ENCODE measurements at places on chromosomes 6 and 20.

DNA sequence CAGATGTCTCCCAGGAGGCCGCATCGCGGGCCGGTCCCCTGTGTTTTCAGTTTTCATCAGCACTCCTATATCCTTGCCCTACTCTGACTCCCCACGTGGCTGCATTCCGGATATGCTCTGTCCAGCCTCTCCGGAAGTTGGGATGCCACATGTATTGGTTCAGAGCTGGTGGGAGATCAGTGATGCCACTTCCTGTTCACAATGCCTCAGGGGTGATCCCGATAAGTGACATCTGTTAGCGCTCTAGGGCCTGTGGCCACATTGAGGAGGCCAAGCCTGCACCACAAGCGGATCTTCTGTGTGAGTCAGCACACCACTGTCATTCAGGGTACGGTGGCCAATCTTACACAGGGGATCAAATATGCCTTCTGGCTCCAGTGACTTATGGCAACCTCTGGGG lies 57.8 kb downstream of the PPP1R3G start:
- DNase-seq = peak; percentile 40

DNA sequence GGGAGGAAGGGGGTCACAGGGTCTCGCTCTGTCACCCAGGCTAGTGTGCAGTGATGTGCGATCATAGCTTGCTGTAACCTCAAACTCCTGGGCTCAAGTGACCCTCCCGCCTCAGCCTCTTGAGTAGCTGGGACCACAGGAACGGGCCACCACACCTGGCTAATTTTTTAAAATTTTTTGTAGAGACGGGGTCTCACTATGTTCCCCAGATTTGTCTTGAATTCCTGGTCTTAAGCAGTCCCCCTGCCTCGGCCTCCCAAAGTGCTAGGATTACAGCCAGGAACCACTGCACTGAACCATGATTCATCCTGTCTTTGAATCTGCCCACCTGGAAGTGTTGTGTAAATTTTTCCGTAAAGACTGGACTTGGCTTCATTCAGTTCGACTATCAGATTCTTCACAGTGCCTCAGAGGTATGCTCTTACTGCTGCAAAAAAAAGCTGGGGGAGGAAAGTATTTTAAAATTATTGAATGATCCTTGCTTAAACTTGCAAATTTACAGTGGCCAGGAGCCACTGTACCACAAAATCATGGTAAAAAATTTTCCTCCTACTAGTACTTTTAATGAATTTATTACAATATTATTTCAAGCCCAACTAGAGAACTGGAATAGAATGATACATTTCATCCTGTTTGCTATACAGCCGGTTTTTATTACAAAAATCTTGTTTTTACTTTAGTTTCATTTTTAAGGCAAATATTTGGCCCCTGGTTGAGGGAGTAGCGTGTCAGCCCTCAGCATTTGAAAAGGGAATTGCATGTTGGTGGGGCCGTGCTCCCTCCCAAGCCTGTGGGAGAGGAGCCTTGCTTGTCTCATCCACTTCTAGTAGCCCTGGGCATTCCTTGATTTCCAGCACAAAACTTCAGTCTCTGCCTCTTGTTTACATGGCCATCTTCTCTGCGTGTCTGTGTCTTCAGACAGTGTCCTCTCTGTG lies 202.5 kb upstream of the SGK1 start:
- DNase-seq = no peak

DNA sequence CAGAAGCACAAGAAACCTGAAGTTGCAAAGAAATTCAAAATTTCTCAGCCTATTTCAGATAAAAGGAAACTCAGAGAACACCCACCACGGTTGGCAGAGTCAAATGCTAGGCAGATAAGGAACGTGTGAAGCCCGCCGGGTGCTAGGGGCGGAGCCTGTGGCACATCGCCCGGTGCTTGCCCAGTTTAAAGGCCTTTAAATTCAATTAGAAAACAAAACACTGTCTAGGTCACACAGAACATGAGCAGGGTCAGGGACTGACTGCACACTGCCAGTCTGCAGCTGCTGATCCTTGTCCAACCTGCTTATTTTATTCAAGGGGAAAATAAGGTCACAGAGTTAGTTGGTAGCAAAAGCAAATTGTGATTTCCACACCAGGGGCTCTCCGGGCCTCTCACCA lies 75.8 kb downstream of the PSMG4 start:
- no peak for DNase-seq

DNA sequence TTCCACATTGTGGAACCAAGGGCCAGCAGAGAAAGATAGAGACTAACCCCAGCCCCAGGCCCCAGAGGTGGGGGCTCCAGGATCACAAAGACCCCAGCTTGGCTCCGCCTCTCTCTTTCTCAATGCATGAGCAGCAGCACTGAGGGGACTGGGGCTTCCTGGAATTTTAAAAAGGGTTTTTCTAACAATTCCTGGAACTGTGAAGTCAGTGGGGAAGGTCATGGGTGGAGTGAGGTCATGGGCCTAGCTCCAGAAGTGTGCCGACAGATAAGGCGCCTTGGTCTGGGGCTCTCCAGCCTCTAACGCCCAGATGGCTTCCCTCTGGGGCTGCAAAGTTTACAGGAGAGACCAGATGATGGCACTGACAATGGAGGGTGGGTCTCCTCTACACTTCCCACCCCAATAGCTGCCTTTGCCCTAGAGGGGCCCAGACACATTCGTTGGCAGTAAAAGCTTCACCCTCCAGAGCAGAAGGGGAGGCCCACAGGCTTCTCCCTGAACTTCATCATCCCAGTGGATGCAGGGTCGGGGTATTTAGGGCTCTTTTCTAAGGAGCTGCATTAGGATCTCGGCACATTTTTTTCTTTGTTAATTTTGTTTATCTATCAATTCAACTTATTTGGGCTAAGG lies 46.9 kb upstream of the CD93 start:
- DNase-seq = no peak

GRCh38 chr20:23266530-23267398 lies 83.8 kb upstream of the NXT1 start:
- DNase-seq = no peak

- no peak for DNase-seq
Measured at GRCh38 chr6:5095236-5095635, 10.1 kb downstream of the PPP1R3G start.

- no peak for DNase-seq
Measured at GRCh38 chr6:125213939-125214338, 60.4 kb downstream of the TPD52L1 start.

GRCh38 chr20:61052776-61053442 lies 199.2 kb upstream of the CDH4 start:
- DNase-seq = no peak

DNA sequence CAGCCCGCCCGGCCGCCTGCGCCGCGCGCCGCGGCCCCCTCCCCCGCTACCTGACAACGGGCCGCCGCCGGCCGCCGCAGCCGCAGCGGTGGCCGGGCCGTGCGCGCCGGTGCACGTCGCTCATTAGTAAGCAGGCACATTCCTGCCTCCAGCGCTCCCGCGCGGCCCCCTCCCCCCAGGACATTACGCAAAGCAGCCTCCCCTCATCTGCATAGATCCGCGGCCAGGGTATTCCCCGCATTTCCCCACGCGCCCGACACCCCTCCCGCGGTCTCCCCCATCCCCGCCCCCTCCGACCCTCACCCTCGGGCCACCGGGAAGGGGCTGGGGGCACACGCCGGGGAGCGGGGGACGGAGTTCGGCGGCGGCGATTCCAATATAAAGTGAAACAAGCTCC lies at the start of gene HIVEP2:
TSS of gene HIVEP2 (minus strand) at position 128 of the 397 bp plus-strand sequence. CDS start 170,438 bp downstream, outside the sequence.
- peak; percentile 89 for DNase-seq

GRCh38 chr6:146066506-146066905 lies 37.6 kb downstream of the GRM1 start:
- DNase-seq = no peak

DNA sequence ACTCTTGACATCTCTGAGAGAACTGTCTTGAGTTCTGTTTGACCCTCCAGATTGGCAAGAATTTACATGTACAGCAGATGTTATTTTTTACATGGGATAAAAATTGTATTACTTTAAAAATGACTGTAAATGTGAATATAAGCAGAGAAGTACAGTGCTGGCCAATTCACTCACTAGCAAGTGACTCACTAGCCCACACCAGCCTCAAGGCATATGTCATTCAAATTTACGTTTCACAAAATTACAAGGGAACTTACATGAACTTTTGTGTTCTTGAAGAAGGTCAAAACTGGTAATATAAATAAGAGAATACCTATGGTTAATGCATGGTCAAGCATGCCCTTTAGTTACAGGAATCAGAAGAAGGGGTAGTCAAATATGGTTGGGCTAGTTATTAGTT lies 54.0 kb upstream of the HMGCLL1 start:
- DNase-seq = no peak

- DNase-seq = no peak
Measured at GRCh38 chr6:158086504-158087223, 81.4 kb downstream of the SERAC1 start.

DNA sequence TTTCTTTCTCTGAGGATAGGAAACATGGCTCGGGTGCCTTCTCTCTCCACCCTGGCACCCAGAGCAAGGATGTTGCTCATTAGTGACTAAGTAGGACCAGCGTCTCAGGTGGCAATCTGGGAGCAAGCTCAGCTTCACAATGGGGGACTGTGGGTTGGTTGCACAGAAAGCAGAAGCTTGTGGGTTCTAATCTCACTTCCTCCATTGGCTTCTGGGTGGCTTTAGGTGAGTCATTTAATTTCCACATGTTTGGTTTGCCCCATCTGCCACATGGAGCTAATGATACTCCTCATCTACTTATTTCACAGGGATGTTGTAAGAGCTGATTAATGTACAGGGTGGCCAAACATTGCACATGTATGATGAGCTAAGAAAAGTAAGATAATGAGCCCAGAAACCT lies 54.8 kb upstream of the AKIRIN2 start:
- DNase-seq = peak; percentile 63

DNA sequence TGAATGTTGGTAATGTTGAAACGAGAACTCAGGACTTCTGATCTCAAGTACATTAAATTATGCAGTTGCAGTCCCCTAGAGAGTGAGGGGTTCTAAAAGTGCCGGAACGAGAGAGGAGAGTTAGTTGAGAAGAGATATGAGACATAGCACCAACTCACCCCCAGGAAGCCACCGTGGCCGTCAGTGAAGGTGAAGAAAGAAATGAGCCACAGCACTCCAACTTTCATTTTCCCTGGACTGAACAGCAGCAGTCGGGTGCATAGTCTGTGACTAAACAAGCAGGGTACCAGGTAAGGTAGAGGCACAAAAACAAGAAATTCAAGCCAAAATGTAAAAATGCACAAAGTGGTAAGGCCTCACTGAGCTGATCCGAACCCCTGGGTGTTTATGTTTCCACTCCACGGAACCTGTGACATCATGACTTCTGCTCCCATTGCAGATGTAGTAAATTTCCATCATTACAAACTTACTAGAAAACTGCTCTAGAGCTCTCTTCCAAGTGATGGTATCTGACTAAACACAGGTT lies 13.2 kb downstream of the ADGRF1 start:
- DNase-seq = no peak

DNA sequence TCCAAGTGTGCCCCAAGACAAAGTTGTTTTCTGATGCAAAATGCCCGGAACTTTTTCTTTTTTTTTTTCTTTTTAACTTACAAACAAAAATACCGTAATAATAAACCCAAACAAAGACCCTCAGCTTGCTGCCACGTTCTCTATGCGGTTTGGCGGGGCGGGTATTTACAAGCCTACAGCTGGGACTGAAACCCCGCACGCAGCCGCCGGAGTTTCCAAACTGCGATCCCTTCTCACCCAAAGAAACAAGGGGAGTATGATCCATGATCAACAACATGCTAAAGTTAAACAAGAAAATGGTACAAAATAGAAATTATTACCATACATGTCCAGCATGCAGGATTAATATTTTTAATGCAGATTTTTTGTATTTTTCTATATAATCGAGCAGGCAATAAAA lies 2.1 kb downstream of the MAFB start:
- DNase-seq = no peak

DNA sequence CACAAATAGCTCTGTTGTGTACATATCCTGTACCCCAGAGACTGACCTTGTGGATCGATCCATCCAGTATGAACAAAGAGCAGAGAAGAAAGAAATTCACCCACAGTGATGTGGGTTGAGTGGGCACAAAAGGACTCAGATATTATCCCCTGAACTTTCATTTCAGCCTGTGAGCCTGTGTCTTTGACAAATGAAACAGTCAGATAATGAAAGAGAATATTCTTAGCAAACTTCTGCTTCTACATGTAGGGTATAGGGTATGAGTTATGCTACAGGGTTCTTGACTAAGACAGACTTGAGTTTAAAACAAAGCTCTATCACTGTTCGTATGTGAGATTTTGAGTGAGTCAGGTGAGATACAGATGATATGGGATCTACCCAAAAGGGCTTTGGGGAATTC lies 359.7 kb downstream of the MAFB start:
- no peak for DNase-seq

GRCh38 chr6:100228437-100228833 lies 234.4 kb upstream of the MCHR2 start:
- no peak for DNase-seq

- no peak for DNase-seq
Measured at GRCh38 chr6:104109806-104110205, 749.9 kb downstream of the HACE1 start.

DNA sequence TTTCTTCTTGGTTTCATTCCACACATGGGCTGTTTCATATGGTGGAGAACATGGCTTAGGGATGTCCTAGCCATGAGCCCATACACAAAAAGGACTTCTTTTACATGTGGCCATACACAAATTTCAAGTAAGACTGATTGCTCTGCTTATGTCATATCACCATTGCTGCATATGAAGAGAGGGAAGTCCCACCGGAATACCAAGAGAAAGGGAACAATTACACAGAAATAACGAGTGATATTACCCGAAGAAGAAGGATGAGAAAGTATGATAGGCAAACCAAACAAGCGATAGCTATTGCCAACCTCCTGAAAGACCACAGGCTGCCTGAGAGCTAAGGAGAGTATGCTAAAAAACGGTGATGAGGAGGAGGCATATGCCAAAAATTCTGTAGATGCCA lies 70.5 kb upstream of the TNFRSF21 start:
- no peak for DNase-seq

GRCh38 chr6:165447141-165447540 lies 137.7 kb upstream of the C6orf118 start:
- no peak for DNase-seq

DNA sequence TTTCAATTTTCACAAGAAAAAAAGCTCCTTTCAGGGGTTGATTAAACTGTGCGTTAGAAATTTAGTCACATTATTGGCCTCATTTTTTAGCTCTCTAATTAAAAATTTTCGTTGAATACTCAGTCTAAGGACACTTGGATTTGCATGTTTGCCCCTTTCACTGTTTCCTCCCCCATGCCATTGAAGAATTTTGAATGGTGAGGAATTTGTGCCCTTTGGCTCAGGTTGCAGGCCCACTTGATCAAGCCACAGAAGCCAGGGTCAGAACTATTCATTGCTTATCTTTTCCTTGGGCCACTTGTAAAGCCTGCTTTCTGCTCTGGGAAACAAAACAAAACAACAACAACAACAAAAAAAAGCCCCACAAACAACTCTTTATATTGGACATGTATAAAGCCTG lies 12.2 kb downstream of the LIN28B start:
- DNase-seq = no peak

DNA sequence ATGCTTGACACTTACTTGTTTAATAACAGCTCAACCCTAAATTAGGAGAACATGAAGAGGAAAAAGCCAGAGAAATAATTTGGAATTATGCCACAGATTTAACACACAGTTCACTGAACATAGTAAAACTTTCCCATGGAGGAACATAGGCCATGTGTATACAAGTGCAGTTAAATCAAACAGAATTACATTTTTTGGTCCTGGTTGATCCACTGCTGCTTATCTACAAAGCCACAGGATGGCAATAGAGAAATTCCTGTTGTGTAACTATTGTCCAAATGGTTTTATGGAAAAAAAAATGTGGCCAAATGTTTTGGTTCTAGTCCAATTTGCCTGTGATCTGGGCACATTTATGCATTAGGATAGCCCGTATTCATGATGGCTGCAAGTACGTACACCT lies 136.8 kb downstream of the ALDH8A1 start:
- no peak for DNase-seq

- DNase-seq = no peak
Measured at GRCh38 chr6:160263196-160263939, 4.7 kb upstream of the SLC22A2 start.
